ENCODE measurements at places on chromosomes 1 and 21.

DNA sequence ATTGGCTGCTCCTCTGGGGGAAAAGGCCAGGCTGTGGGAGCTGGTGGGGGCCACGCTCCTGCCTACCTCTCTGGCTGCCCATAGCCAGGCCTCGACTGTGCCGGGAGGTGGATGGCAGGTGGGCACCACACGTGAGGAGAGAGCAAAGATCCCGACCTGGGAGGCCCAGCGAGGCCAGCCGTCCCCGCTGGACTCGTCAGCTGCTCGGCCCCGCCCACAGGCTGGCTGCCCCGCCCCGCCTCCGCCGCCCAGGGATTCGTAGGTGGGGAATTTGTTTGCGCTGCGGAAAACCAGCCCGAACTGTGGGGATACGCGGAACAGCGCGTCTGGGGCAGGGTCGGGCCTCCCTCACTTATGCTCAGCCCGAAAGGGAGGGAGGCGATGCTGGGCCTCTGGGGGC lies 31.7 kb downstream of the TP73 start:
- no peak for DNase-seq

GRCh38 chr1:26862781-26863684 lies at the start of gene SFN:
Gene SFN, plus strand, starts transcription at chr1:26863149. Its CDS starts 64 bp downstream, at chr1:26863213.
- peak; percentile 42 for DNase-seq

- no peak for DNase-seq
Measured at GRCh38 chr1:228367798-228368791, 38.5 kb downstream of the TRIM11 start.

GRCh38 chr1:150846473-150847146 lies 29.8 kb downstream of the ARNT start:
- DNase-seq: no peak

- DNase-seq: no peak
Measured at GRCh38 chr21:45200581-45201296, 87.0 kb downstream of the POFUT2 start.

DNA sequence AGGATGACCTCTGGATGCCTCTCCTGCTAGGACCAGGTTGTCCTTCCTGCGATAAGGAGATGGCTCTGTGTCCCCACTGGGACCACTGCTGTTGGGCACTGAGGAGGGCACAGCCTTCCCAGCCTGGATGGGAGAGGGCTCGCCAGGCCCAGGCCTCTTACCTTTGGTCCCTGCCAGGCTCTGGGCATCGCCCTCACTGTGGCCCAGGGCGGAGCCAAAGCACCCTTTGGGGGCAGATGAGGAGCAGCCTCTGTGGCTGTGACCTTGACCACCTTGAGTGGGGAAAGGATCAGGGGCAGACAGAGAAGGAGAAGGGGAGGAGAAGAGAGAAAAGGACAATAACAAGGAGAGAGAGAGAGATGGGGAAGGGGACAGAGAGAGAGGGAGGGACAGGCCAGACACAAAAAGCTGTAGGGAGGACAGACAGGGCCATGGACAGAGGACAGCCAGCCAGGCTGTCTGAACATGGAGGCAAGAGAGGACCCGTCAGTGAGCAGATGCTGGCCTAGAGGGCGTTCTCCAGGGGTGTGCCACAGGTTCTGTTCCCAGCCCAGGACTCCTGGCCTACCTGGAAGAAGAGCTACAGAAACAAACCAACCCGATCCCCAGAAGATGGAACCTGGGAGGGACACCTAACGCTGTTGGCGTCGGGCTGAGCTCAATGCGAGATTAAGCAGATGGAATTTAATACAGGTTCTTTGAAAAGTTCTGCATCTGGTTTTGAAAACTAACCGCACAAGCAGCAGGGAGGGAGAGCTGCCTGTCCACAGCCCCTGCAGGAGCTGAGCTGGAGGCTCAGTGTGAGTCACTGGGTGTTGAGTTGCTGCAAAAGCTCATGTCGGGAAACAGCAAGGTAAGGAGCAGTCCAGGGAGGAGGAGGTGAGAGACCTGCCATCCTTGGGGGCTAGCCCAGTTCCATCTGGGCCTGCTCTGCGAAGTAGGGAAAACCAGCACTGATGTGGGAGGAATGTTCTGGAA lies 262.1 kb downstream of the PTPRU start:
- no peak for DNase-seq

- no peak for DNase-seq
Measured at GRCh38 chr21:43312011-43312410, 114.9 kb downstream of the SIK1 start.

- DNase-seq: no peak
Measured at GRCh38 chr1:101547357-101547756, 310.5 kb downstream of the S1PR1 start.
